Activated naive CD4-positive, alpha-beta T cell treated with anti-CD3 and anti-CD28 coated beads for 36 hours (primary cell): ENCODE measurements at places on chromosomes 6 and 20.
A peak's percentile ranks its signal among the peaks of the same experiment; 100 is the strongest.

DNA sequence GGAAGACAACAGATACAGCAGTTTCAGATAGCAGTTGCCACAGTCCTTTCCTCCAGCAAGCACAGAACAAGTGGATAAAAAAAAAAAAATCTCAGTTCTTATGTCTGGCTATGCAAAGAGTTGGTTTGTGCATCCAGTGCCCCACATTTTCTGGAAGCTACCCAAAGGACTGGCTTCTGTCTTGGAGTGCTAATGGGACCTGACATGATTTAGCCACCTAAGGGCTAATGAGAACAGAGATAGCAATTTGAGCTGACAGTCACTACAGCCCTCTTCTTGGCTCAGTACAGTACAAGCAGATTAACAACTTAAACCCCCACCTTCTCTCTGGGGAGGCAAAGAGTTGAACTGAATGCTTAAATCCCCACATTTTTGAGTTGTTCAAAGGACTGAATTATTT lies 976.8 kb downstream of the TBC1D32 start:
- no peak for DNase-seq

DNA sequence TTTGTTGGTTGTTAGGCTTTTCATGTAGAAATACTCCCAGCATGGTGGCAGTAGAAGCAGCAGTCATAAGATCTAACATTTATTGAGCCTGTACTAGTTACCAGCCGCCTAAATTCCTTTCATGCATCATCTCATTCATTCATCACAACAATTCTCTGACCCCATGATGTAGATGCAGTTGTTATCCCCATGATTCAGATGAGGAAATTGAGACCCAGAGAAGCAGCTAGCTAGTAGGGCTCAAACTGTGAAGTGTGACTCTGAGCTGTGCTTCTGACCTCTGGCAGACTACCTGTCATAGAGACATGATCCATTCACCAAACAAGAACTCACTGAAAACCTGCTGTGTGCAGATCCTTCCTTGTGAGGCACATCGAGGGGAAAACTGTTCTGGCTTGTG lies 16.9 kb downstream of the RREB1 start:
- DNase-seq: peak; percentile 22

GRCh38 chr6:53411451-53411850 lies 62.7 kb upstream of the ELOVL5 start:
- no peak for DNase-seq

DNA sequence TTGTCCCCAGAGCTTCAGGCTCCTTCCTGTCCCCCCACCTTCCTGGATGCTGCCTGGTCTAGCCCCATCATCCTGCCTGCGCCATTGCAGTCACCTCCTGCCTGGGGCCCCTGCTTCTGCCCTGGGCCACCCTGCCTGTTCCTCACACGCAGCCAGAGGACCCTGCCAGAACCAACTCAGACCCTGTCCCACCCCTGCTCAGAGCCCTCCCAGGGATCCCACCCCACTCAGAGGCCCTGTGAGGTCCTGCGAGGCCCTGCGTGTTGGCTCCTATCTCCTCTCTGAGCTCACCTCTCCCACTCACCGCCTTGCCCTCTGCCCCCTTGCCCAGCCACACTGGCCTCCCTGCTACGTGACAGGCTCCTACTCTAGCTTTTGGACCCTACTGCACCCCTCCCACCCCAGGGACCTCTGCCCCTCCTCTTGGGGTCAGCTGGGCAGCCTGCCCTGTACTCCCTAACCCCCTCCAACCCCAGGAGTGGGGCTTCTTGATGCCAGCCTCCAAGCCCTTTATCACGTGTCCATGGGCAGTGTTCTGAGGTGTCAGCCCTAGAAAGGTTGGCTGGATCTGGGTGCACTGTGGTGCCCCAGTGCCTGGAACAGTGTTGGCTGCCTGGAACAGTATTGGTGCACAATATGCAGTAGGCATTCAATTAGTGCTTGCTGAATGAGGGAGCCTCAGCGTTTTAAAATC lies 68.3 kb downstream of the CEBPB start:
- no peak for DNase-seq

DNA sequence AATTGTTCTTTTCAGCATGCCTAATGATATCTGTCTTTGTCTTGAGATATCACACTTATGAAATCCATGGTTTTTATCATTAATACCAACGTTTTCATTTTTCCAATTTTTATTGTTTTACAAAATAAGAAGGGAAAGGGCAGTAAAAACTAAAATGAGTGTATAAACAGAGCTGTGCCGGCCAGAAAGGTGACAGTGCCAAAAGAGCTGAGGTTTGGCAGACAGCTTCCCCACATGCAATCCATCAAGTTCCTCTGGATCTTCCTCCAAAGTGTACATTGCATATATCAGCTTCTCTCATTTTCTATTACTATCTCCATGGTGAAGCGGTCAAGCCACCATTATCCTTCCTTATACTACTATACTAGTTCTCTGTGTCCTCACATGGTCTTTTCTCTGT lies 10.1 kb upstream of the TMEM244 start:
- no peak for DNase-seq

- no peak for DNase-seq
Measured at GRCh38 chr6:46677314-46677654, 10.4 kb upstream of the TDRD6 start.

- no peak for DNase-seq
Measured at GRCh38 chr20:63461104-63461763, 11.2 kb downstream of the KCNQ2 start.

- no peak for DNase-seq
Measured at GRCh38 chr6:38570750-38571149, 69.0 kb downstream of the BTBD9 start.

GRCh38 chr6:97405818-97406409 lies 122.9 kb upstream of the MMS22L start:
- DNase-seq: no peak

DNA sequence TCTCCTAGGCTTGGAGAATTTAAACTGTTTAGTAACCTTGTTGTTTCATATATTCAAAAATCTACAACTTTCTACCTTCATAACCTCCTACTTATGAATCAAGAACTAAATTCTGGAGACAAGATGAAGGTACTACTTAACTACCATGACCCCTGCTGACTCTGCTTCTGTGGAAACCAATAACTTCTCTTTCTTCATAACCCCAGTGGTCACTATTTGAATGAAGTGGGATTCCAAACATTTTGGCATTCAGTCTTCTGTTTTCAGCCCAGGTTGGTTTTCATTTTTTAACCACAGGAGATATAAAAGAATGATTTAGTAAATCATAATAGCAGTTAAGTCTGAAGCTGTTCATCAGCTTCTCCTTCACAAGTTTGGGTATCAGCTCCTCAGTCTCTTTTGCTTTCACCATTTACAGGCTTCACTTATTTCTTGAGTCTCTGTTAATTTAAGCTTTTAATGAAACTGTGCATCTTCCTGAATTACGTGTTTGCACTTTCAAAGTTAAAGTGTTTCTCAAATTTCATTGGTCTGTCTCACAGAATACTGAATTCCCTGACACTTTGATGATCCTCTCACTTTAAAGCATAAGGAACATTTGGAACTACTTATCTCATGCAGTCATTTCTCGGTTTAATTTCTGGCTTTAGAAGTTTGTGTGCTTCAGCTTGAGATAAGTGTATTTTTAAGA lies 9.5 kb downstream of the SENP6 start:
- DNase-seq: no peak

DNA sequence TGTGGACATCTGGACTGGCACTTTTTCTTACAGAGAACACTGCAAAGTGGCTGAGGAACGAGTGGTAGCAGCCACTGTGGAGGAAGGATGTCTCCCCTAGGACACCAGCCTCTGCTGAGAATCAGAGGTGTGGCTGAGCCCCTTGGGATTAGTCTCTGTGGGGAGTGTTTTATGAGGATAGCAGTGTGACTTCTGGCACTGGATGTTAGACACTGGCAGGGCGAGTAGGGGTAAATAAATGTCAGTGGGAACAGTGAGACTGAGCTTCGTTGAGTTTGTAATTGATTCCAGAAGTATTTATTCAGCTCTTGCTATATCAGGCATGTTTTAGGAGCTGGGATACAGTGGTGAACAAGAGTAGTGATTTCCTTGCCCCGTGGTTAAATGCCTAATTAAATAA lies 124.0 kb downstream of the JARID2 start:
- no peak for DNase-seq

GRCh38 chr6:105163183-105163582 lies 16.6 kb downstream of the POPDC3 start:
- DNase-seq: no peak

DNA sequence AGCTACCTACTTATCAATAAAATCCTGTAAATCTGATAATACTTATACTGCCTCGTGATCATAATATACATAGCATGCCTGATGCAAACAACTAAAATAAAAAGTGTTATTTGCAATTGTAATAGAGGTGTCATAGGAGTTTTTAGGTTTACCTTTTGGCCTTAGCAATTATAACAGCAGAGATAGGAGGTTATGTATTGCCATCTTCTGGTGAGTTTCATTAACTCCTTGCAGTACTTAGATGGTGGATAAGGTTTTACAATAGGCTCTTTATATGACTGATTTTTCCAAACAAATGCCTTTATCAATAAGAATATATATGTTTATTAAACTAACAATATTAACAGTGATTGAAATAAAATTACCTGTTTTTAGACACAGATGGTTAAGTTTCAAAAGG lies 27.8 kb upstream of the MYCT1 start:
- DNase-seq: no peak

DNA sequence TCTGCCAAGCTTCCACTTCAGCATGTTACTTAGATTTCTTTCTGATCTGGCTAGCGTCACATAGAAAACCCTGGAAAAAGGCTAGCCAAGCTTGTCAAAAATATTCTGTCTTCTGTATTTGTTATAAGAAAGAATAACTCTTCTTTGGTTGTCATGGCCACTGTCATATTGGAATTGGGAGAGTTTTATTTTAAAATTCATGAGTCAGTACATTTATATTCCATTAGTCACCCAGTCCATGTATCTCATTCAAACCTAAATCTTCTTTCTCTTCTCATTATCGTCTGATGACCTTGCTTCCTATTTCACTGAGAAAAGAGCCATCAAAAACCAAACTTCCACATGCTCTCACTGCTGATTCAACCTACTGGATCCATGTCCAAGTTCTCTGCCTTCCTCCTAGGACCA lies 65.7 kb downstream of the EPM2A start:
- DNase-seq: no peak

- DNase-seq: no peak
Measured at GRCh38 chr20:53384392-53384791, 209.2 kb downstream of the ZNF217 start.

- DNase-seq: no peak
Measured at GRCh38 chr20:48260129-48260756, 475.0 kb upstream of the SULF2 start.

DNA sequence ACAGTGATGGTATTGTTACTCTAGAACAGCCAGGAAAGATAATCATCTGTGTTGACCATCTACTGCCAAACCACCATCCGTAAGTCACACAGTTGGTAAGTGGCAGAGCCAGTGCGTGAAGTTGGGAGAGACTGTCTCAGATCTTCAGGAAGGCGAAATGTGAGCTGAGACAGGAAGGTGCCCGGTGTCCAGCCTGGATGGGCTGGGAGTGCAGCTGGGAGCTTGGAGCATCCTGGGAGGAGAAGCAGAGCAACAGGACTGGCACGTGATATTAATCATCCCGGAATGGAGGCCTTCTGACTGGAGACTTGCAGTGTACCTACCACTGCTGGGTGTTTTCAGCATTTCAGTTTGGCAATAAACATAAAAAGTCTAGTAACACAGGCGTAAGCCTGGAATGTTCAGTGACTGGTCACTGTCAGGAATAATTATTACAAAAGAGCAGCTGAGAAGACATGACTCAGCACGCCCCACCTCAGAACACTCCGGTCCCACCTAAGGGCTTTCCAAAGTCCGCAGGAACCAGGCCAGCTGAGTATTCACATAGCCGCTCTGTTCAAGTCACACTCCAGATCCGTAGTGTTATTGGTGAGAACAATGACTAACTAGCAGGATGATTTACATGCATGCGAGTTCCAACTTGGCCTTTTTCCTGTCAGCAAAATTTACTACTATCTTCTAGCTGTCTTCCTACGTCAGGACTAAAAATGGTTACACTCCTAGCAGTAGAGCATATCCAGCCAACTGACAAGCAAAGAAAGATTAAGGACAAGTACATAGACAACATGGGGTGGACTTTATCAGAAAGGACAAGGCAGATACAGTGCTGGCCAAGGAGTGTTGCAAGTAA lies 45.1 kb upstream of the PNRC1 start:
- no peak for DNase-seq

GRCh38 chr20:63006540-63007359 lies at the start of gene BHLHE23:
Gene BHLHE23 (minus strand): TSS chr20:63006964. CDS start chr20:63006774, 190 bp downstream.
- no peak for DNase-seq
